ENCODE measurements at places on chromosomes 5 and 9. TPM values are rescaled to one million over a fixed set of nuclear protein-coding genes. Genes with fewer than 3 reads are reported as not detected.

GRCh38 chr5:141771031-141771430, 89.0 kb upstream of the ARAP3 start:
- no peak for DNase-seq

DNA sequence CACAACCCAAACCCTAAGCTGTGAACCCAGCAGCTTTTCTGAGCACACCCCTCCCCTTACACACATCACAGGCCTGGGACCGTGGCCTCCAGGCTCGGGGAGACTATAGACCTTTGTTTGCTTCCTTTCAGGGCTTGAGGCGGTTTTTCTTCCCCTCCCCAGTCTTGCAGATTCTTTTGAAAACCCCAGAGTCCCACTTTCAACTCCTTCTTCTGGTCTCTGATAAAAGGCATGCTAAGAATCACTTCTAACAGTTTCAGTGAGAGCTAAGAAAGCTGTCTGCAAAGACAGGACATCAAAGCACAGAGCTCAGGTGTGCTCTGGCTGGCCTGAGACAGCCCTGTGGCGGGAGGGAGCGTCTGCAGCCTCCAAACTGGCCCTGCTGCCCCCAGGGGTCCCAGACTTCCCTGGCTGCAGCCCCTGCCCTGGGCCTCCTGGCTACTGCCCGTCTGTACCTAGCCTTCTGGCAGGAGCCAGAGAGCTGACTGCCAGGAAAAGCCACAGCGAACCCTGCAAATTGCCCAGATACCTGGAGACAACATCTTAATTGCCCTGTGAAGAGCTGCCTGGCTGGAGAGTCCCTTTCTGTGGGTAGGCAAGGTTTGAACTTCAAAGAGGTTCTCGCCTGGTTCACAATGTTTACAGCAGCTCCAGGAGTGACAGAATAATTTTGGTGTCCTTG, 138.9 kb downstream of the GADD45G start:
- DNase-seq: no peak

GRCh38 chr5:57710126-57710525, 227.5 kb upstream of the ACTBL2 start:
- DNase-seq: no peak

GRCh38 chr5:126125407-126125806, 297.8 kb upstream of the GRAMD2B start:
- no peak for DNase-seq

QSOX2 gene
- 8.9 TPM for polyA plus RNA-seq

IL9 gene
- polyA plus RNA-seq: not detected

ECSCR gene
- polyA plus RNA-seq: 29.5 TPM

PCDHA4 gene
- 0.32 TPM for polyA plus RNA-seq
